LNCaP clone FGC (cell line): ENCODE measurements at places on chromosomes 5 and 9.

GRCh38 chr9:22528485-22528884, 81.9 kb downstream of the DMRTA1 start:
- DNase-seq, result peak; percentile 19

DNA sequence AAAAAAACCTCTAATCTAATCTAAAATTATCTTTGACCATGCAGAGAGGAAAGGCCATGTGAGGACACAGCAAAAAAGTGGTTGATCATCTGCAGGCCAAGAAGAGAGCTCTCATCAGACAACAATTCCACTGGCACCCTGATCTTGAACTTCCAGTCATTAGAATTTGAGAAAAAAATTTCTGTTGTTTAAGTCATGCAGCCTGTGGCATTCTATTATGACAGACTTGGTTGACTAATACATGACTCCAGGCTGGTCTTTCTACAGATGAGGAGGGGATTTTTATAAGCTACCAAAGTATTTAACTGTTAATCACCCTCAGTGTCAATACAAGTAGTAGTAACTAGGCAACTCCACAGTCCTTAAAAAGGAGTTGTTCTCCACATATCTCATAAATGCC, 358.5 kb upstream of the RGMB start:
- DNase-seq, result no peak

GRCh38 chr5:121737120-121737519, 114.6 kb upstream of the FTMT start:
- DNase-seq, result peak; percentile 59

- DNase-seq, result no peak
Measured at GRCh38 chr5:76709762-76710161, 6.2 kb upstream of the F2R start.

DNA sequence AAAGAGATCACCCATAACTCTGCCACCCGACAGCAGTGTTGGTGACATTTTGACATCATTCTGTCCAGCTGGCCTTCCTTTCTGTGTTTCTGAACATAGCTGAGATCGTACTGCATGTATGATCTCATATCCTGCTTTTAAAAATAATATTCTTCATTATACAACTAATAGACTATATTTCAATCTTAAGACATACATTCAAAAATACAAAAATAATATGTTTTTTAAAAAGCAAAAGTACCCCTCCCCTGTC, 47.7 kb upstream of the RPL26L1 start:
- DNase-seq, result no peak

- DNase-seq, result no peak
Measured at GRCh38 chr9:134593286-134594077, 48.1 kb upstream of the COL5A1 start.

GRCh38 chr5:83277154-83277553, 194.4 kb upstream of the VCAN start:
- DNase-seq, result no peak

- DNase-seq, result no peak
Measured at GRCh38 chr5:176535664-176536131, 1.5 kb downstream of the RNF44 start.

GRCh38 chr5:173315495-173316338, 12.5 kb downstream of the STC2 start:
- DNase-seq, result peak; percentile 96

DNA sequence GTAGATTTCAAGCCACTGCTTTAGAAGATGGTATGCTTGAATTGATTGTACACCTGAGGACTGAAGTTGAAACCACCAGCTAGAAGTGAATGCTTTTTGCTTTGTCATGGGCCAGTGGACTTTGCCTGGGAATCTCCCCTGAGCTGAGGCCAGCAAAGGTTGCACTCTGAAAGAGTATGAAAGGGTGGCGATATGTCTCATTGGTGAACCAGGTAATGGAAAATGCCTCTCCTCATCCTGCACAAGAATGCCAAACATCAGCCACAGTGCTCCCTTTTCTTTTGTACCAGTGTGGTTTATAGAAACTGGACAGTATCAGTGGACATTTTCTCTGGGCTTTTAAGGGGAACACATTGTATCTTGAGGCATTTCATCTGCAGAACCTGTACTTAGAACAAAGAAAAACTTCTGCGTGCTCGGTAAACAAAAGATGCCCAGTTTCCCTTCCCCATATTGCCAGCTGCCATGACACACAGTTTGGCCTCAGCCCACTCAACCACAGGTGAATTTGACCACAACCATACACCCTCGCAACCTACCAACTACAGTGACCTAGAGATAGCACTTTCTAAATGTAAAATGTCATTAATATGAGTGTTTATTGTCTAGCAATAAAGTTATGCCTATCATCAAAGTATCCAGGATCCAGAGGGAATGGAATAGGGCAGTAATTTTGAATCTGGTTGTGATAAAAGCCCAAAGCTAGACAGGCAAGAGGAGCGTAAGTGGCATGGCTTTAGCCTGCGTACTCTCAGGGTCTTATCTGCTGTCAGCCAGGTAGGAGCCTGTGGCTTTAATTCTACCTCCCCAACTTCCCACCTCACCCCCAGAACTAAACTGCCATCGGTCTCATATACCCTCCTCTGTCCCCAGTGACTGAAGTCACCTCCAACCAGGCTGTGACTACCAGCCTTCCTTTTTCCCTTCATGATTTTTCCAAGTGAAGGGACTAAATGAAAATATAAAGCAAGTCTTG, 79.5 kb upstream of the LHFPL2 start:
- DNase-seq, result no peak

GRCh38 chr9:94586316-94586715, 7.3 kb downstream of the FBP2 start:
- no peak for DNase-seq

DNA sequence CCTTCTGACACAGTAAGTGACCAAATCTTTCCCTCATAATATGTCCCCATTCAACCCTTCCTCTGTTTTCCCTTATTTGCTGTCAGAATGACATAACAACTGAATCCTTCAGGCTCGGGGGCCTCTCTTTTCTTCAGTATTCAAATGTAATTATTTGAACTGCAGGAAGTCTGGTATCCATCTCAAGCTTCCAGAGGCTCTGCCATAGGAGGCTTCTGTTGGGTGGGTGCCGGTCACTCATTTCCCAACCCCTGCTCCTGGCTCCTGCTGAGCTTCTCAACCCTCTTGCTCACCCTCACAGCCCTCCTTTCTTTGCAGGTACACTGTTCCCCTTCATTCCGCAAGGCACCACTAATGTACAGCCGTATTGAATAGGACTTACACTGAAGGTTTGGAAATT, 151.8 kb upstream of the MAP3K1 start:
- no peak for DNase-seq
